Fibroblast of skin of left biceps (primary cell): ENCODE measurements at places on chromosomes 16 and 17.

- DNase-seq: no peak
Measured at GRCh38 chr17:74217037-74217730, 3.8 kb downstream of the TTYH2 start.

- no peak for DNase-seq
Measured at GRCh38 chr16:266258-267164, 9.2 kb downstream of the RGS11 start.

- peak; percentile 0 for DNase-seq
Measured at GRCh38 chr16:76583466-76583865, 306.3 kb downstream of the CNTNAP4 start.

GRCh38 chr17:59505610-59506276 is 59.7 kb upstream of the DHX40 start:
- no peak for DNase-seq

DNA sequence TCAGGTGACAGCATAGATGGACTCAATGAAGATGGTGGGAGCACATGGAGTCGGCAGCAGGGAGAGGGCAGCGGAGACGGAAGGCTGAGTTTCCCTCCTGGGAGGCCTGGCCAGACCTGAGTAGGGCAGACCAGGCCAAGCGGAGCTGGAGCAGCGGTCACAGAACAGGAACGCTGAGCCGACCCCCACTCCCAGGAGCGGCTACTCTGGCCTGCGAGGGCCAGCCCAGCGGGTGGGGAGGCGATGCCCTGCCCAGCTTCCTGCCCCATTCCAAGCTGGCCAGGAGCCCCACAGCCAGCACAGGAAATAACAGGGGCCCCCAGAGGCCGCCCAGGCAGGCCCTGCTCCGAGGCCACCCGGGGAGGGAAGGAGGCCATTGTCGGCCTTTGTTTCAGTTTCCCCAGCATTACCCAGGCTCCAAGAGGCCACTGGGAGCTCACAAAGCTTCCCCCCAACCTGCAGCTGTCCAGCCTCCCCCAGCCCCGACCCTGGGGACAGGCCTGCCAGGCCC is 79.8 kb downstream of the ZNF423 start:
- DNase-seq: no peak
